ENCODE measurements at places on chromosomes 4 and X.

GRCh38 chrX:140431521-140431920, 73.3 kb downstream of the SOX3 start:
- no peak for DNase-seq

DNA sequence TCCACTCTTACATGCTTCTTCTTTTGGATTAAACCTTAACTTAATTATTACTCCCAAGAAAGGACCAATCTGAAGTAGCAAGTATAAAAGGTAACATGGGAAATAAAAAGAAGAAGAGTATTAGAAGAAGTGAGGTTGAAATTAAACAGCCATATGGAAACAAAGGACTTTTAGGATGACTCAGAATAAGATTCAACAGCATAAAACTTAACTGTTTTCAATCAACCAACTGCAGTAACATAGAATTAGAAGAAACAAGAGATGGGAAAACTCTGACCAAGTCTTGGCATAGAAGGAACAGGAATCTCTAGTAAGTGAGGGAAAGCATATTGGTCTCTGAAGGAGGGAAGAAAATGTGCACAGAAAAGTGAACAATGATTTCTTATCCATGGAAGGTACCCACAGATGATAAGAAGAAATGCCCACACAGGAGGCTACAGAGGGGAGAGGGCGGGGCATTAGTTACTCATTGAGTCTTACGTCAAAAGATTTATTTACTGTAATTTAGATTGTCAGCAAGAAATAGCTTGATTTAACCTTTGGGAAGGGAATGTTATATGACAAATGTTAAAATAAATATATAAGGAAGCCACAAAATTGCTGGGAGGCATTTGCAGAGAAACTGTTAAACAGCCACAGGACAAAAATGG, 177.3 kb downstream of the BANK1 start:
- no peak for DNase-seq

DNA sequence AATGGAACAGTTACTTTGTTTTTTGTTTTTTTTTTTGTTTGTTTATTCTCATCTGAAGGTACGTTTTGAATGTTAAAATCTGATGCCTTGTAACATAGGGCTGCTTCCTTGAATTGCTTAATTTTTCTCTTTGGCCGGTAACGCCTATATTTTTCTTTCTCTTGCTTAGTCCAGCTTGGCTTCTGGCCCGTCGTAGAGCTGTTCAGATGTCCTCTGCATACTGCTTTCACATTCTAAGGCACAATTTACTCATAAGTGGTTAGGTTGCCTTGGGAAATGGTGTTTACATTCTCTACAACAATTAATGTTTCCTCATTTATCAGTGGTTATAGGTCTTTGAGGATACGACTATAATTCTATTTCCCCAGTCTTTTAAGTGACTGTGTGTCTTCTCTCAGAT, 7.9 kb downstream of the NONO start:
- no peak for DNase-seq

DNA sequence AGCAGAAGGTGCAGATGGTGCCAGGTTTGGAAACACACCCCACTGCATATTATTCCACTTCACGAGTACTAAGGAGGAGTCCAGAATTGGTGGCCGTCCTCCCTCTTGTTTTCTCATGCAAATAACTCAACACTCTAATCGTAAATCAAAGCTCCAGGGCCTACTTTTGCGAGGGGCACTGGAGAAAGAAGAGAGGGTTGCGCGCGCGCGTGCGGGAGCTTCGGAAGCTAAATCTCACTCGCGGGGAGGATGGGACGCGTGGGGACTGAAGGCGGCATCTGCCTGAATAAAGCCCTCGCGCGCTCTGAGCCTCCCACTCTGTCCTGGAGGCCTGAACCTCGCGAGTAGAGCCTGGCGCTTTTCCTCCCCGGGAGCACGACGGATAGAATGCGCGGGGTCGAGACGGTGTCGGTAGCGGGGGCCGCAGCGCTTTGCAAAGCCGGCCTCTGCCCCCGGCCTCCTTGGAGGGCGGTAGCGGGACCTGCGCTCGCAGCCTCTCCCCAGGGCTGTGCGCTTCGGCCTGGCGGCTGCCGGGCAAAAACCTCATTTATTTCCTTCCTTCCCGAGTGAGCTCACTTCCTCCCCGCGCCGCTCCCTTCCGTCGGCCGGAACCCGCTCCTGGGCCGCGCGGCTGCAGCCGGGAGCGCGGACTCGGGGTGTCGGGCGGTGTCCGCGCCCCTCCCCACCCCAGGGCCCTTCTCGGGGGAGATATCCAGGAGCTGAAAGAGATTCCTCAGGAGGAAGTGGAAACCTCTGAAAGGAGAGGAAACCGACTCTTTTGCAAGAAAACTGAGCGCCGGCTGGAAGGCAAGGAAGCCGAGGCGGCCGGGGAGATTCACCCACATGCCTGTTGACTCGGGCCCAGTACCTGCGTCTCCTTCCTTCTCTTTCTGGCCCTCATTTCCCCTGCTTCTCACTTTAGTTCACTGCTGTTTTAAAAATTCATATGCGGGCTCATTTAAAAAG, 20.7 kb downstream of the HAND2 start:
- no peak for DNase-seq

DNA sequence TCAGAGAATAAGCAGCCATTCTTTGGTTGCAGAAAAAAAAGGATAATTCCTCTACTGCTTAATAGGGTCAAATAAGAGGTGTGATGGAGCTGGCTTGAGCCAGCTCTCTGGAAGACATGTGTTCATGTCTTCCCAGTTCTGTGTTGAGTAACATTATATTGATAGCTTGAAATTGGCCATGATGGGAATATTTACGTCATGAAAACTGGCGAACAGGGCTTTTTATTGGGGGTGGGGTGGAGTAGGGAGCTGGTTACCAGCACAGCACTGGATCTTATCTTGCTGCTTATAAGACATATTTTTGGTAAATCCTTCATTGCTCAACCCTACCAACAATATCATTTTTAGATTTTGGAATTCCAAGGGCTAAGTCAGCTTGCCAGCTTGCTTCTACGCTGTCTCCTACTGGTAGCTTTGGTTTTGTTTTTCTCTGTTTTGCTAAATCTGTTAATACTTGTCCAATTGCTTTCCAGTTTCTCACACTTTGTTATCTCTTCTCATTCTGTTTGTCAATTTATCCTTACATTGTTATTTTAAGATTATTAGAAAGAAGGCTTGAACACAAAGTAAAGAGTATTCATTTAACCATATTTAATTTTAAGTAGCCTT, 25.3 kb upstream of the GBA3 start:
- no peak for DNase-seq

GRCh38 chr4:8350841-8351461, 81.4 kb downstream of the HTRA3 start:
- no peak for DNase-seq

DNA sequence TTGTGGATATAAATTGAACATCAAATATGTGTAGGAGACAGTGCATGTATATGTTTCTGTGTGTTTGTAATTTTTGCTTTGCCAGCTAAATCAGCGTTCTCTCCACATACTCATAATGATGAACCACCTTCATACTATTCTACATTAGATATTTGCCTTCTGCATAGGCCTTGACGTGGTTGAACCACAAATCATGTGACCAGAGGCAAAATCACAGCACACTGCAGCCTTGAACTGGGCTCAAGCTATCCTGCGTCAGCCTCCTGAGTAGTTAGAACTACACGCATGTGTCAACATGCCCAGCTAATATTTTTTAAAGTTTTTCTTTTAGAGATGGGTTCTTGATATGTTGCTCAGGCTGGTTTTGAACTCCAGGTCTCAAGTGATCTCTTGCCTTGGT, 9.5 kb downstream of the UBQLN2 start:
- DNase-seq, result no peak

GRCh38 chr4:156778606-156779005, 193.0 kb downstream of the PDGFC start:
- DNase-seq, result peak; percentile 42

DNA sequence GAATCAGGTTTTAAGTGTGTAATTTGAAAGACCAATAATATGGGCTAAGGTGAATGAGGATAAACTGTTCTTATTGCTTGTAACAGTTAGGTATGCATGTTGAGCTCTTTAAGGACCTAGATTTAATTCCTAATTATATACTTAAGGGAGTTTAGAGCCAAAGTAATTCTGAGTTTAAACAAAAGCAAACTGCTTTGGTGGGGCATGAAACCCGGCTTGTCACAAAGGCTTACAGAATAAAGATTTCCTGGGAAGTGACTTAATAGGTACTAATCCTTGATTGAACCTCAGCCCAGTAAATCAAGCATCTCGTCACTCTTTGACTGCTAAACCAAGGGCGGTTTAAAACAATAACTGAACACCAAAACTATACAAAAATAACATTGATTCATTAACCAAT, 1324.2 kb downstream of the RPA4 start:
- DNase-seq, result no peak

DNA sequence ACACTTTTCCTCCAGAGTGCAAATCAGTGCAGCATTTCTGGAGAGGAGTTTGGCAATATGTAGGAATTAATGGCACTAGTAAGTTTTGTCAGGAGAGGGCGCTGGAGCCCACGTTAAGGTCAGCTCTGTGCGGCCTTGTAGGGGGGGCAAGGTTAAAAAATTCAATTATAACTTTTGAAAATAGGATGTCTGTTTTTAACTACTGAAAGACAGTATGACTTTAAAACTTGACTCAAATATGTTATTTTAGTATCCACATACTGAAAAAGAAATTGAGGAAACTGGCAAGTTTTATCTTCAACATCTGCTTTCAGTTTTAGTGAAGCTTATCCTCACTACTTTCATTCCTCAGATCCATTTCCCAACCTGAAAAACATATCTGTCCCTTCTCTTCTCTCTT, 30.9 kb upstream of the HSD17B13 start:
- no peak for DNase-seq

GRCh38 chr4:10275696-10276095, 159.1 kb upstream of the WDR1 start:
- DNase-seq, result no peak

DNA sequence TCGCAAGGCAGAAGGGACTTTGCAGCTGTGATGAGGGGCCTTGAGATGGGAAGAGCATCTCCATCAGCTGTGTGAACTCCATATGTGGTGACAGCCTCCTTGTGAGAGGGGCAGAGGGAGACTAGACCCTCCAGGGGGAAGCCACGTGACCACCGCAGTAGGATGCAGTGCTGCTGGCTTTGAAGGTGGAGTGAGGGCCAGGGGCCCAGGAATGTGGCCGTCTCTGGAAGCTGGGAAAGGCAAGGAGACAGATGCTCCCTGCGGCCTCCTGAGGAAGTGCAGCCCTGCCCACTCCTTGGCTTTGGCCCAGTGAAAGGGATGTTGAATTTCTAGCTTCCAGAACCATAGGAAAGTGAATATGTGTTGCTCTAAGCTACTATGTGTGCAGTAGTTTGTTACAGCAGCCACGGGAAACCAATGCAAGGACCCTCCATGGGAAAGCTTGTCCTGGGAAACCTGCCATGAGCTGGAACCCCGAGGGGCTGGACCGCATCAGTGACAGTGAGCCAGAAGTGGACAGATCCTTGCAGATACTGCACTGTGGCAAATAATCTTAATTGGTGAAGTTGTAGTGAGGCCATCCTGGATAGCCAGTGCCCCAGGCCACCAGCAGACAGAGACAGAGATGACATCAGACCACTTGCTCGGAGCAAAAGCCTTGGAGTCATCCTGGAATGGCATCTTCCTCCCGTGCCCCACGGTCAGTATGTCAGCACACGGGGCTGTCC, 35.4 kb upstream of the SORCS2 start:
- peak; percentile 2 for DNase-seq

DNA sequence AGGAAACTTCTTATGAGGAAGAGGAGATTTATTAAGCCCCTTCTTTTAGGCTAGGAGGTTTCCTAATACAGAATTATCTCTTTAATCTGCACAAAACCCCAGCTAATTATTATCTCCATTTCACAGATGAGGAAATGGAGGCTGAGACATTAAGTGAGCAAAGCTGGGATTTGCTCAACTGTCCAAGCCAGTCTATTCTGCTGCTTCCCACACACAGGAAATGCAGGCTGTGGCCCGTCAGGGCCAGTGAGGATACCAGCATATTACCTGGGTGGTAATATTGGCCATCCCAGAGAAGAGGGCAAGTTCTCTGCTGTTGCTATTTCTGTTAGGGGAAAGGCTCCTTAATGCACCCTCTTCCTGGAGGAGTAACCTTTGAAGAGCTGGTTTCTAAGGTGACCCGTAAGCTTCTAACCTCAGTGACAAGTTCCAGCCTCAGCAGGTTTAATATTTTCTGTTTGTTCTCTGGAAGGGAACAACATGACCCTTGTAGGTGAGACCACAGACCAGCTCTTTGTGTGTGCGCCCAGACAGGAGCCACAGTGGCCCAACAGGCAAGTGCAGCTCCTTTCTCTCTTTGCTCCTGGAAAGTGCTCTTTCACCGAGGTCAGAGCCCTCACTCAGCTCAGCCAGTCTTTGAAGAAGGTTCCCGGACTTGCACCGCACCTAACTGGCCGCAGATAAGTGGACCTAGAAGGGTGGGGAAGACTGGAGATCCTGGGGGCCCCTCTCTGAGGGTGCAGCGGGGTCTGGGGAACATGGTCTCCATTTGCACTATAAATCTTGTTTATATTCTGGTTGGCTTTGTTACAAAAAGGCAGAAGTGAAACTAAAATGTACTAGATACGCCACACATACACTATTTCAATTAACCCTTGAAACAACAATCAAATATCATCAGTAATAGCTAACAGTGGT, 35.5 kb downstream of the TBC1D9 start:
- peak; percentile 51 for DNase-seq

- DNase-seq, result no peak
These were observed 30.9 kb downstream of the TIGD4 start for GRCh38 chr4:152748619-152749018.

DNA sequence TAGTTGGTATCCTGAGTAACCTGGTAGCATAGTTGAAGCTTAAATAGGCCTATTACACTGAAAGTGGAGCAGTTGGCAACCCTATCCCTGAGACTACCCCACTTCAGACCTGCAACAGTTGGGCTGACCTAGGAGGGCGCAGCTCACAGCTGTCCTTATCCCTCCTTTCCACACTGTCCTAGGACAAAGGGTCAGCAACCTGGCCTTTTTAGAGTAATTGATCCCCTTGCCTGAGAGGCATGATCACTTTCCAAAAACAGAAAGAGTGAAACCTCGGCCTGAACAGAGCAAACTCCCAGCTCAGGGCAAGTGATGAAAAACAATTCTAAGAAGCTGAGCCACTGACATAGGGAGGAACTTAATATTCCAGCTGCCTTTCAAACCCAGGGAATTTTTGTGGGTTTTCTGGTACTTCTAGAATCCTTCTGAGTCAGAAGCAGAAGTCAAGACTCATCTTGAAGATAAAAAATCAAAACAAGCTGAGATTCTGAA, 94.9 kb upstream of the MYOZ2 start:
- DNase-seq, result peak; percentile 92

DNA sequence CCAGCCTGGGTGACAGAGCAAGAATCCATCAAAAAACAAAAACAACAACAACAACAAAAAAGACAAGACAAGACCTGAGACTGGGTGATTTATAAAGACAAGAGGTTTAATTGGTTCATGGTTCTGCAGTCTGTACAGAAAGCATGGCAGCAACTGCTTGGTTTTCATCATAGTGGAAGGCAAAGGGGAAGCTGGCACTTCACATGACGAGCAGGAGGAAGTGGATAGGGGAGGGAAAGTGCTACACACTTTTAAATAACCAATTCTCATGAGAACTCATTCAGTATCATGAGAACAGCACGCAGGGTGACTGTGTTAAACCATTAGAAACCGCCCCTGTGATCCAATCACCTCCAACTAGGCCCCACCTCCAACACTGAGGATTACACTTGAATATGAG, 28.4 kb upstream of the SLC10A7 start:
- peak; percentile 32 for DNase-seq

Measured in inflammatory macrophage treated with lipopolysaccharide for 1 hour (primary cell).